Mesenteric fat pad (tissue), 1 donor: ENCODE measurements at places on chromosomes 2 and 18. TPM values are rescaled to one million over a fixed set of nuclear protein-coding genes. Genes with fewer than 3 reads are reported as not detected.

DNA sequence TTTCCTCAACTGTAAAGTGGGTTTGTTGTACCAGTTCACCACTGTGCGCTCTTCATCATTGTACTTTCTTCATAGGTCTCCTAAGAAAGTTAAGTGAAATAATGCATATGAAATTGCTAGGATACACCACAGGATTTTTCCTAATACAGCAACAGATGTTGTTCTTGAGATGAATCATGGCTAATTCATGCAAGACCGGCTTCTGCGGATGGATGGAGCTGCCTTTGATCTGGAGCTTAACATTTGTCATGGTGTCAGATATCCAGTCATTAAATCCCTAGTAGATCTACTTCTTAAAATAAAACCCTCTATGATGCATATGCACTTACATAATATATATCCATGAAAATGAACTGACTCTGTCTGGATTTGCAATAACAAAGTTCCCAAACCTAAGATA, 114.1 kb downstream of the COL6A3 start:
- no peak for DNase-seq

DNA sequence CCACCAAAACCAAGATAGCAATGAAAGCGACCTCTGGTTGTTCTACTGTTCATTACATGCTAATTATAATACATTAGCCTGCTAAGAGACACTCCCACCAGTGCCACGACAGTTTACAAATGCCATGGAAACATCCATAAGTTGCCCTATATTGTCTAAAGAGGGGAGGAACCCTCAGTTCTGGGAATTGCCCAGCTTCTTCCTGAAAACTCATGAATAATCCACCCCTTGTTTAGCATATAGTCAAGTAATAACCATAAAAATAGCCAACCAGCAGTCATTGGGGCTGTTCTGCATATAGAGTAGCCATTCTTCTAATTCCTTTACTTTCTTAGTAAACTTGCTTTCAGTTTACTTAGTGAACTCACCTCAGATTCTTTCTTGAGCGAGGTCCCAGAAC, 189.8 kb upstream of the SOX11 start:
- no peak for DNase-seq

- no peak for DNase-seq
Observed at GRCh38 chr2:88032070-88032702, 15.8 kb upstream of the RNU2-63P start.

- DNase-seq, result no peak
Observed at GRCh38 chr2:200040831-200041230, 85.4 kb downstream of the MAIP1 start.

- DNase-seq, result no peak
Observed at GRCh38 chr2:129331638-129332037, 647.8 kb upstream of the RAB6C start.

The LYPD6 gene
- not detected for total RNA-seq

The DES gene
- total RNA-seq, result 62.5 TPM

The LYG2 gene
- not detected for total RNA-seq

The CROCC2 gene
- not detected for total RNA-seq

The PCARE gene
- 0.06 TPM for total RNA-seq
